NCI-H2029 (cell line): ENCODE measurements at places on chromosomes 5 and 9.

- DNase-seq, result no peak
These were observed 63.1 kb downstream of the SH3TC2 start for GRCh38 chr5:148999741-149000140.

DNA sequence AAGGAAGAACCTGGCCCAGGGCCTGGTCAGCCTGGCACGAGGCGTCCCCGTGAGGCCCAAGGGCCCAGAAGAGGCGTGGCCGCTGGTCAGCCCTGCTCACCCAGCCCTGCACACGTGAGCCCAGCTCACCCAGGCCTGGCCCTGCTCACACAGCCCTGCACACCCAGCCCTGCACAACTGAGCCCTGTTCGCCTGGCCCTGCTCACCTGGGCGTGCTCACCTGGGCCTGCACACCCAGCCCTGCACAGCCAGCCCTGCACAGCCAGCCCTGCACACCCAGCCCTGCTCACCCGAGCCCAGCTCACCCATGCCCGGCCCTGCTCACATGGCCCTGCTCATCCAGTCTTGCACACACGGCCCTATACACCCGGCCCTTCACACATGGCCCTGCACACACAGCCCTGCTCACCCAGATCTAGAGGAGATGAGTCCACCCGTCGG is 2.1 kb downstream of the ZDHHC11 start:
- DNase-seq, result no peak

GRCh38 chr9:18438300-18438925 is 35.5 kb upstream of the ADAMTSL1 start:
- no peak for DNase-seq

GRCh38 chr5:54991416-54991815 is 6.0 kb upstream of the ESM1 start:
- no peak for DNase-seq

- DNase-seq, result peak; percentile 84
These were observed 1.1 kb upstream of the GABRP start for GRCh38 chr5:170782438-170782837.

DNA sequence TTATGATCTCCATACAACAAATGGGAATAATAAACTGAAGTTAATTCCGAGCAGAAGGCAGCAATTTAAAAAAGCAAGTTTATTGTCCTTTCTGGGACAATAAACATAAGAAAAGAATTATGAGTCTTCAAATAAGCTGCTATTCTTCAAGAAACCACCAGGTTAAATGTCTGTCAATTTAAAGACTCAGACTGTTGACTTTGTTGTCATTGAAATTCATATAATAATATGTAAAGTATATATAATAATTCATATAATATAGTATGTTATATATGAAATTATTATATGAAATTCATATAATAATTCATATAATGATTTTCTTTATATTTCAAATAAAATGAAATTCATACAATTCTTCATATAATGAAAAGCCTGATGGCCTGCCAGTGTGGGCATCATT is 497.5 kb upstream of the RGMB start:
- no peak for DNase-seq

DNA sequence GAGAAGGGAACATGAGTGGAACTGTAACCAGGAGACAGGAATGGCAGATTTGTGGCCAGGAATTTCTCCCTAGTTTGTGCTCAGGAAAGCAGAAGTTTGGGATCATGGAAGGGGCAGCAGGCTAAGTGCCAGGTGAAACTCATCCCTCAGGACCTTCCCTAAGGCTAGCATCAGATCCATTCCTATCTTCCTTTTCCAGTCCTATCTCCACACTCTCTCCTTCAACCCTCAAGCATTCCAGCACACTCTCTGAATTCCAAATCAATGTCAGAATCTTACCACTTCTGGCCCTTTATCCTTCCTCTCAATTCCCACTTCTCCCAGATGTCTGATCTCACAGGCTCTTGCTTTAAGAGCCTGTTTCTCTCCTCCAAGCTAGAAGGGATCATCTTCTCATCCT is 53.2 kb upstream of the GRIA1 start:
- no peak for DNase-seq

GRCh38 chr9:13411791-13412190 is 132.3 kb upstream of the MPDZ start:
- DNase-seq, result no peak

DNA sequence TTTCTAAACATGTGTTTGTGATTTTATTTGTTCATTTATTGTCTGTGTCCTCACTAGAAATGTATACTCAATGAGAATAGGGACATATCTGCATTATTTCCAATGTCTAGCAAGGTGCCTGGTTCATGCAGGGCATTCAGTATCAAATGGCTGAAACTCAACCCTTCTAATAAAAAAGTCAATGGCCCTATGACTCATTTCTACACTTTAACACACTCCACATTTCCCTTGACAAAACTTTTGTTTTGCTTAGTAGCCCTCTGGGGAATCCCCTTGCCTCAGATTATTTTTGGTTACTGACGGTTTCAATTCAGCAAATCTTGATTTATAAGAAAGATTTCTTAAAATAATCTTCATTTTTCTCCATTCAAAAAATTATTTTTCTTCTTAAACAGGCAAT is 206.0 kb upstream of the DMRTA1 start:
- no peak for DNase-seq
